ENCODE measurements at places on chromosomes 1 and 21.

GRCh38 chr1:212559929-212560328 is 48.6 kb upstream of the ATF3 start:
- no peak for DNase-seq

- DNase-seq = peak; percentile 30
These were observed 19.6 kb upstream of the ZNF648 start for GRCh38 chr1:182080955-182081582.

DNA sequence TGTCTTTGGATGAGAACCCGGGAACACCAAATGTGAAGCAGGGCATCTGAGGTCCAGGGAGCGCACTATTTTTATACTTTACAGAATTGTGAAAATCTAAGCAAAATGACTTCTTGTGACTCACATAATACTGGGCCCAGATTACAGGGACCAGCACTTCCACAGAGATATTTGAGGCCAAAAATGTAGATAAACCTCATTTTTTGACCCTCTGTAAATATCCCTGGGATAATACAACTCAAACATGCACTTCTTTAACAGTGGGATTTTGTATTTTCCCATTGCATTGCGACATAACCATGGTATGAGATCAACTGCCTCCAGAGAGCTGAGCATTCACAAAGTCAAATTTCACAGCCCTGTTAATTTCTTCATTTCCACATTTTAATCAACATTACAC is 289.4 kb upstream of the ADGRL4 start:
- DNase-seq = no peak

DNA sequence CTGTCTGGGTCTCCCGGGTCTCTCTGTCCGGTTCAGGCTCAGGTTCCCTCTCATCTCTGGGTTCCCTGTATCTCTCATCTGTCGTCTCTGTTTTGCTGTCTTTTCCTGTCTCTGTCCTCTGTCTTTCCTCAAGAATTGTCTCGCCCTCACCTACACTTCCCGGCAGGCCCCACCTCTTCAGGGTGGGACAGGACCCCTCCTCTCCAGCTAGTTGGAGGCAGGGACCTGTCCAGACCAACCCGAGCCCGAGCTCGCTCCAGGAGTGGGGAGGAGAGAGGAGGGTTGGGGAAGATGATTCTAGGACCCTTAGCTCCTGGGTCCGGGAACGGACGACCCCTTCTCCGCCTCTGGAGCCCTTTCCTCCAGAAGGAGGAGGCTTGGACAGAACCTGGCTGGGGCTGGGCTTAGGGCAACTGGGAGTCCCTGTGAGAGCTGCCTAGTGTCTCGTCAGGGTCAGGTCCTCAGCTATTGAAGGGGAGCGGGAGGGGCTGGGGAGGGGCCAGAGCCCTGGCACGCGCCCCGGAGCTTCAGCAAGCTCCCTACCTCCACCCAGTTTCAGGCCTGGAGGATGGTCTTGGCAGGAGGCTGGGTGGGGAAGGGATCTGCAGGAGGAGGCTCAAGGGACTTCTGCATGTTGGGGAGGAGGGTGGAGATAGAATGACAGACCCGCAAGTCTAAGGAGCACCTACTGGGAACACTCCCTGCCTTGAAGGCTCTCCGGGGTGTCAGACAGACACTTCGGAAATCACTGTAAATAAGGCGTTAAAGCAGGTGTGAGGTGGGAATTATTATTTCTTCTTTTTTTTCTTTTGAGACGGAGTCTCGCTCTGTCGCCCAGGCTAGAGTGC is 26.3 kb upstream of the EPB41 start:
- no peak for DNase-seq

- DNase-seq = peak; percentile 81
These were observed 4.5 kb downstream of the ADARB1 start for GRCh38 chr21:45078877-45079281.

- peak; percentile 69 for DNase-seq
These were observed at the start of gene GLMP for GRCh38 chr1:156295391-156295947. GLMP (minus strand) TSS chr1:156295679; CDS start chr1:156295645, 34 bp downstream.

DNA sequence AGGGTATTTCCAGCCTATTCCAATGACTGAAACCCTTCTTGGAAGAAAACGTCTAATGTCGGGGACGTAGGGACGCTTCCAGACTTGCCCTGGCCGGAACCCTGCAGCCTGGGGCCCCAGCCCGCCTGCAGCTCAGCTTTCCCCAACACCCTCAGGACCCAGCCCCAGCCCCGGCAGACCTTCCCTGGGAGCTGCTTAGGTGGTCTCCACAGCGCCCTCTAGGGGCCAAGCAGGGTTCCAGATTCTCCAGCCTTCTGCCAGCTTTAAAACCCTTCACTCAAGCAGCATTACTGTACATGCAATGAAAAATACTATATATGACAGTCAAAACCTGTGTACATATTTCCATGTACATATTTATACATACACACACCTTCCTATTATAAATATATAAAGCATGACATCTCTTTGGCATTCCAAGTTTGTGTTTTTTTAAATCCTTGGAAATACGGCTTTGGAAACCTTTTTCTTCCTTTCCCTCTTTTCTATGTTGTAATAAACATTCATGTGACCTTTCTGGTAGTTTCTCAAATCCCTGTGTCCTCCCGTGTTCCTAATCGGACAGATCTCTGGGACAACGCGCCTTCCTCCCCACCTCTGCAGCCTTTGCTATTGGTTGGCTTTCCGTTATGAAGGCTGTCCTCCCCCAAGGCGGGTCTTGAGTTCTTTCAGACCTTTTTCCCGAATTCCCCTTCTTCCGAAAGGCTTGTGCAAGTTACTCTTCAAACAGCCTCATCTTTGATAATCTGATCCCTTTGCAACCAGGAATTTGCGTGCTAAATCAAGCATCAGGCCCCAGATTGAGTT is 60.3 kb downstream of the STUM start:
- peak; percentile 78 for DNase-seq

- DNase-seq = no peak
These were observed 8.4 kb upstream of the SNX7 start for GRCh38 chr1:98653123-98653522.

- DNase-seq = no peak
These were observed 71.0 kb downstream of the PRKCZ start for GRCh38 chr1:2121101-2121691.

GRCh38 chr1:90919190-90919719 is 102.6 kb downstream of the ZNF644 start:
- DNase-seq = no peak

GRCh38 chr1:223006917-223007648 is 136.0 kb downstream of the TLR5 start:
- no peak for DNase-seq

GRCh38 chr1:229487181-229487580 is 21.0 kb downstream of the NUP133 start:
- DNase-seq = no peak

DNA sequence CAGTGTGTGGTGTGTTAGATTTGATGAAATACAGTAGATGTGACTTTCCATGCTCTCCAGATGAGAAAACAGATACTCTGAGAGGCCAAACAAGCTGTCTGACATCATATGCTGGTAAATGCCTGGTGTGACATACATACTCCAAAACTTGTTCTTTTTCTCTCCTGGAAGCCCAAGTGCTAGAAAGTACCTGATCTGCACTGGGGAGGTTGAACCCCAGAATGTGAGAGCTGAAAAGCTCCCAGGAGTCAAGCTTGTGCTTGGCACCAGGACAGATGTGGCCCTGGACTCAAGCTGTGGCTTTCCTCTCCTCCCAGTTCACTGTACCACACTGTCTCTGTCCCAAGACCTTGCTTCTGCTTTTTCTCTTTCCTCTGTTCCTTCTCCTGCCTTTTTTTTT is 389.0 kb upstream of the USP24 start:
- no peak for DNase-seq

DNA sequence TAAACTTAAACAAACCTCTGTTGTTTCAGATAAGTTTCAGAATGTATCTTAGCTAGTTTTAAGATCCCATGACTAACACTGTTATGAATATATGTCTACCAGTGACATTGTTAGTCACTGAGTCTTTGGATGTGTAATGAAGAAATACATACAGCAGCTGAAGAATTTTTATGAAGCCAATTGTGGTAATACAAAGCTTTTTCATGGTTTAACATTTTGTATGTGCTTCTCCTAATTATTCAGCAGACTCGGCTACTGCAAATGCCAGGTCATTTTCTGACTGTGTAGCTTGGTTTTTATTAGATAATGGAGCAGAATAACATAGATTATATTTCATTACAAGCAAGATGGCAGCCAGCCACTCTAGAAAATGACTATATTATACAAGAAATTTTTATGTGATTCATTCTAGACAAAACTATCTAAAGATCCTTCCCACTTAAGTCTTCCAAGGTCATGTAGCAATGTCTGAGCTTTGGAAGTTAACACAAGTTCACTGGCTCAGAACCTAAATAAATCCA is 147.8 kb downstream of the TNFSF18 start:
- no peak for DNase-seq

GRCh38 chr1:108661030-108661609 is at the start of gene HENMT1:
HENMT1 (minus strand) TSS chr1:108661093; CDS start chr1:108659884, 1,209 bp downstream.
- DNase-seq = peak; percentile 84

- DNase-seq = no peak
These were observed 68.8 kb downstream of the ITGB3BP start for GRCh38 chr1:63454269-63454668.

DNA sequence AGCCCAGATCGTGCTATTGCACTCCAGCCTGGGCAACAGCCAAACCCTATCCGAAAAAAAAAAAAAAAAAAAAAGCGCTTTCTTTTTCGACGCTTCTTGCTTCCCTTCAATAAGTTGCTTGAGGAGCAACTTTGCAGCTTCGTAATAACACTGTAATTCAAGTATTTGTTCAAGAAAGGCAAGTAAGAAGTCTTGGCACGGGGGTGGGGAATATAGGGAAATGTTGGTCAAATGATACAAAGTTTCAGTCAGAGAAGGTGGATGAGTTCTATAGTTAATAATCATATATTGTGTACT is 871 bp upstream of the PSMA5 start:
- no peak for DNase-seq

DNA sequence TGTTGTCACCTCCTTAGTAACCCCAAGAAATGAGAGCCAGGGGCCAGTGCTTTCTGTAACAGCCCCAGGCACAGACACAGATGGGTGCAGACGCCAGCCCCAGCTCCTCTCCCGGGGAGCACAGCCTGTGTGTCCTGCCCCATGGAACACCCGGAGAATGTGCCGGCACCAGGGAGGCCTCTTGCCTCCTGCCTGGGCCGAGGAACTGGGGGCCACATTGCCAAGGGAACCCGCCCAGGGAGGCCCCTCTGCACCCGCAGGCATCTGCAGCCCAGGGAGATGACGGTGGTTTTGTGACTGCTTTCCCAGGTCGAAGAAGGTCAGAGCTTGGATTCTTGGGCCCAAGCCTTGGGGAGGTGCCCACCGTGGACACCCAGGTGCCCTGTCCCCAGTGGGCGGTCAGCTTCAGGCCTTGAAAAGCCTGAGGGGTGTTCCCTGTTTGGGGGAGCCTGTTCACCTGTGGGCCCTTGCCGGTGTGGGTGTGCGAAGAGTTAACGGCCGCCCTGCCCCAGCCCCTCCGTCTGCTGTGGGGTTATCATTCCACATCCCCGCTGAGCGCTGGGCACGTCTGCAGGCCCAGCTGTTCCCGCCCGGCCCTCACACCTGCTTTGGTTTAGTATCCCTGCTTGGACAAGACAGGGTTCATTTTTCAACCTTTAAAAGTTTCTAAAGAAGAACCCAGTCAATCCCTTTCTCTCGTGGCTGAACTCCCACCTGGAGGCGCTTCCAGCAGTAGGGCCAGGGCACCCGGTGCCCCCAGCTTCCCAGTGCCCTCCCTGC is 62.5 kb downstream of the MORN1 start:
- no peak for DNase-seq

- peak; percentile 3 for DNase-seq
These were observed 106.8 kb downstream of the LMO4 start for GRCh38 chr1:87435484-87435883.

DNA sequence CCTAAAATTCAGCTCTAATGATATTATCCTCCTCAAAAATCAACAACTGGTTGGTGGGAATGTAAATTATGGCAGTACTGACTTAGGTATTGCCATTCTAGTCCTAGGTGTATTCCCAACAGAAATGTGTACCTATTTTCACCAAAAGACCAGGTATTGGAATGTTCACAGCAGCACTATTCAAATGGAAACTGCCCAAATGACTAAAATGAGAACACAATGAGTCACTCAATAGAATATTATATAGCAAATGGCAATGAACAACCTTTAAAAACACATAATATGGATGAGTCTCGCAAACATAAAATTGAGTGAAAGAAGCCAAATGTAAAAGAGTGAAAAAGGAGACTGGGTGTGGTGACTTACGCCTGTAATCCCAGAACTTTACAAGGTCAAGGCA is 44.9 kb downstream of the GADD45A start:
- no peak for DNase-seq

DNA sequence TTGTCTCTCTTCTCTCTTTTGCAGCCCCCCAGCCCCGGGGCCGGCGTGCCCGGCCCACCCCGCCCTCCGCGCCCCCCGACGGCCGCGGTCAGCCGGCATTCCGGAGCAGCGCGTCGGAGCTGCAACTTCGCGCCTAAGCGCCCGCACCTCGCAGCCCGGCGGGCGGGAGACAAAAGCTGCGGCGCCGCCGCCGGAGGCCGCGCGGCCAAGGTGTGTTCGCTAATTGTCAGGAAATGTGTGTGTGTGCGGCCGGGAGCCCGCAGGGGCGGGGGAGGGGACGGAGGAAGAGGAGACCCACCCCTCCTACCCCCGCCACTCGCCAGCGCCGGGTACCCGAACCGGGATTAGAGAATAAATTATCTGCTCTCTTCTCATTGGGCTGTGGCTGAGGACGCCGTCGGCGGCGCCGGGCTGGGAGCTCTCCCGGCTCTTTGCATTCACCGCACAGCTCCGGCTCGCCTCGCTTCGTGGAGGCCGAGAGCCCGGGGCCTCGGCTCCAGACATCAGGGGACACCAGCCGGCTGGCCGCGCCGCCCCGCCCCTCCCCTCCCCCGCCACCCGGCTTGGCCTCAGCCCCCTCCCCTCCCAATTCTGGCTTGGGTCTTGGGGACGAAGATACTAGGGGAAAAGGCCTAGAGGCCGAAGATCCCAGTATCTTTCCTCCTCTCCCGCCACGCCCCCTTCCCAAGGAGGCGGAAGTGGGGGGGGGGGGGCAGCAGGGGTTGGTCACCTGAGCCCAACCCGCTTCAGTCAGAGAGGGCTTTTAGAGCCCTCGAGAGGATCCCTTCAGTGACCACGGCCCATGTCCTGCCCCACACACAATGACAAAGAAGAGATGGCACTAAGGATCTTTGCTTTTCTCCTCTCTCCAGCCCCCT is 1.3 kb upstream of the BLACAT1 start:
- peak; percentile 23 for DNase-seq

GRCh38 chr1:29500651-29501050 is 264.3 kb downstream of the PTPRU start:
- no peak for DNase-seq

DNA sequence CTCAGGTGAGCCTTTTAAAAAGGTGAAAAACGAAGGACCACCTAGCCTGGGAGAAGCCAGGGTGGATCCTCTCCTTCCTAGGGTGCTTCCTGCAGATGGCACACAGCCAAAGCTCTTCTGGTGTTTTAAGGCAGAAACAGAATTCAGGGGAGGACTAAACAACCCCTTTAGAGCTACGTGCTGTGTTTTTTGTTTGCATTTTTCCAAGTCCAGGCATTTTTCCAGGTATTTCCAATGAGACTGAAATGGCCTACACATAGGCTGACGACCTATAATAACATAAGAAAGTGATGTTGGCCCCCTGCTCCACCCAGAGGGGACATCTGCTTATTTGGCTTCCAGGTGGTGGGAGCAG is 83.8 kb downstream of the CAPZB start:
- no peak for DNase-seq
